Kidney tubule cell (primary cell): ENCODE measurements at places on chromosomes 1 and 21.

DNA sequence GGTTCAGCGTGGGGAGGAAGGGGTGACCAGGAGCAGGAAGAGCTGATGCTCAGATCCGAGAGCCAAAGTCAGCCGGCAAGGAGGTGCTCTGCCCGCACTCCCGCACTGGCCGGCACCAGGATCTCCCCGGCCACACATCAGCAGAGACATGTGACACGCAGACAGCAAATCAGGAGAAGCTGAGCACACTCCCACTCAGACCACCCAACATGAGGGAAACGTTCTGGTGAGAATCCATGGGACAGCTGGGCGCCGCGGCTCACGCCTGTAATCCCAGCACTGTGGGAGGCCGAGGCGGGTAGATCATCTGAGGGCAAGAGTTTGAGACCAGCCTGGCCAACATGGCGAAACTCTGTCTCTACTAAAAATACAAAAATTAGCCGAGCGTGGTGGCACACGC lies 18.6 kb upstream of the PTTG1IP start:
- no peak for DNase-seq

- peak; percentile 83 for DNase-seq
Measured at GRCh38 chr1:119674835-119675289, 26.8 kb upstream of the ZNF697 start.

DNA sequence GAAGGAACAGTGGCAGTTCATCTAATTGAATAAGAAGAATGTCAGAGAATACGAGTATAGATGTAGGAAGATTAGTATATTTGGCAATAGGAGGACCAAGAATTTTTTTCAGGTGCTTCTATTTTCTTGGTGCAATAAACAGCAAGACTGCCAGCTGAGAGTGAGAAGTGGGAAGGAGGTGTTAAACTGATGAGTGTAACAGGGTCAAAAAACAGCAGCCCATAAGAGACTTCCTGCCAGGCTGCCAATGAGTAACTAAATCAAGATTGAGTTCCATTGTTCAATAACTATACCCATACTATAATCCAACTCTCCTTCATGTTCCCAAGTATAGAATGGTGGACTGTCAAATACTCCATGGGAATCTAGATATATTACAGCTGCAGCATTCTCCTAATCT lies 28.7 kb downstream of the LYST start:
- peak; percentile 11 for DNase-seq

GRCh38 chr1:182301467-182302198 lies 90.0 kb downstream of the GLUL start:
- no peak for DNase-seq

- DNase-seq, result no peak
Measured at GRCh38 chr1:28450561-28450960, 55.3 kb upstream of the RCC1 start.

DNA sequence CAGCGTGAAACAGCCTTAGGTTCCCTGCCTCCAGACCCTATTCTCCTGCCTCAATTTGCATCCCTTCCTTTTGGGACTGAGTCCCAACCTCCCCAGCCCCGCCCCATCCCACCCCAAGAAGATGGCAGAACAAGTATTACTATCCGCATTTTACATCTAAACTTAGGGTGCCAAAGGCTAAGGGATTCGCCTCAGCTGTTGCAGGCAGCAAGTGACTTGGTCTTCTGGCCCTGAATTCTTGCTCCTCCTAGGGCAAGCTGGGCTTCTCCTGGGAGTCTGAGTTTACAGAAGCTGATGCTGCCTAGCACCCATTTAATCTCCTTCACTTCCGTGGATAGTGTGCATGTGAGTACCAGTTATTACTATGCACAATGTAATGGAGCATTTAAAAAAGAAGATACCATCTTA lies 161.3 kb upstream of the NR5A2 start:
- no peak for DNase-seq

GRCh38 chr1:167465743-167466142 lies 52.6 kb downstream of the CD247 start:
- no peak for DNase-seq

DNA sequence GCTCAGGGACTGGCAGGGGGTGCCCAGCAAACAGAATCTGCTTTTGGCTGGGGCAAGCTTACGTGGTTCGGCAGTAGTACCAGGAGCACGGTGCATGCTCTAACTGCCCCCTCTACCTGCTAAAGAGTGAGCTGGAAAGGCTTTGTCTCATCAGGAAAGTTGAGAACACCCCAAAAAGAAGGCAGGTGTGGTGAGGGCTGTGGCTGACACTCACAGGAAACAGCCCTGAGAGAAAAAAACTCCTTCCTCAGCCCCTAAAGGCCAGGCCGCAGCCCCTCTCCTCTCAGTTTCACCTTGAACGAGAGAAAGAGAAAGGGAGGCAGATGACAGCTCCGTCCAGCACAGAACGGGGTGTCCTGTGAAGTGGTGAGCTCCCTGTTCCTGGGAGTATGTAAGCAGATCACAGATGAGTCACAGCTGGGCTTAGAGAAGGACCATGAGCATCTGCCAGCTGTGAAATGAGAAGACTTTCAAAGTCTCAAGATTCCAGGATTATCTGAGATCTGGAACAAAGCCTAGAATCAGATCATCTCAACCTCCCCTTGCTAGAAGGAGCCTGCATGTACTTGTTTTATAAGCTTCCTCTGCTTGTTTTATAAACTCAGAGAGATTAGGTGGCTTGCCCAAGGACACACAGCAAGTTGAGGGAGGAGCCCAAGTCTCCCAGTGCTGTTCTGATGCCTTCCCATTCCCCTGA lies 13.4 kb downstream of the LAPTM5 start:
- no peak for DNase-seq

DNA sequence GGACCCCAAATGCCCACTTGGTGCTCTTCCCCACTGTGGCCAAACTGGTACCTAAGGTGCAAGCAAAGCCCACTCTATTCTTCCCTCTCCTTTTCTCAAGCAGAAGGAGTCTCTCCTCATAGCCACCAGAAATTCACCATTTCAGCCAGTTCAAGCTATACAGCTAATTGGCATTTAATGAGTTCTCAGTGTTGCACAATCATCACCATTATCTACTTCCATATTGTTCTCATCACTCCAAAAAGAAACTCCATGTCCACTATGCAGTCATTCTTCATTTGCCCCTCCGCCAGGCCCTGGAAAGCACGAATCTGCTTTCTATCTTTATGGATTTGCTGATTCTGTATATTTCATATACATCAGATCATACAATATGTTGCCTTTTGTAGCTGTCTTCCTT lies 9.9 kb upstream of the ATG4C start:
- DNase-seq, result no peak

DNA sequence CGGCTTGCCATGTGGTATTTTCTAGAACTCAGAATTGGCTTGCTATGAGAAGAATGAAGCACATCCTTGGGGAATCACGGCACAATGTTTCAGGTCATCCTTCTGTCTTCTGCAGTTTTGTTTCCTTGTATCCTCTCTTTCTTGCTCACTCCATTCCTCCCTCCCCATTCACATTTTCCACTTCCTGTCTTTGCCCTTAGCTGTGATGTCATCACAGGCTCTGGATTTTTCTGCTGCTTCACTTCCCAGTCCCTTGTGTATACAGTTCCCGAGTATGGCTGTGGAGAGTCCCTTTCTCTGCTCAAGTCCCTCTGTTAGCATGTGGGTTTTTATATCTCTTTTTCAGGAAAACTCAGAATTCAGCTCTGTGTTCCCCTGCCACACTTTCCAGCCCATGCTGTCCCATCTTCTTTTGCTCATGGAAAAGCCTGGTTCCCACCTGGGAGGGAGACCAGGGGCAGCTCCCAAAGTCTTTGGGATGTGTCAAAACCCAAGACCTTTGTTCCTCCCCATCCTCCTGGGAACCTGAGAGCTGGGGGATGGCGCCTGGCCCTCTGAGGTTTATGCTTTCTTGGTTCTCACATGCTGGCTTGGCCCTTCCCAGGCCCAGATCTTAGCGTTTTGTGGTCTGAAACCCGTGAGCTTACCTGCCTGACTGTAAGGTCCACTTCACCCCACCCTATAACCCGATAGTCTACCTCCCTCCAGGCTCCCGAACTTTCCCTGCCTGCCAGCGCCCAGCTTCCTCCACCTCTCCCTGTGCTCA lies 4.8 kb upstream of the RGS16 start:
- peak; percentile 58 for DNase-seq

GRCh38 chr21:32162727-32163320 lies 116.0 kb downstream of the MIS18A start:
- no peak for DNase-seq

GRCh38 chr1:47424336-47424982 lies 8.4 kb downstream of the FOXE3 start:
- DNase-seq, result peak; percentile 66

DNA sequence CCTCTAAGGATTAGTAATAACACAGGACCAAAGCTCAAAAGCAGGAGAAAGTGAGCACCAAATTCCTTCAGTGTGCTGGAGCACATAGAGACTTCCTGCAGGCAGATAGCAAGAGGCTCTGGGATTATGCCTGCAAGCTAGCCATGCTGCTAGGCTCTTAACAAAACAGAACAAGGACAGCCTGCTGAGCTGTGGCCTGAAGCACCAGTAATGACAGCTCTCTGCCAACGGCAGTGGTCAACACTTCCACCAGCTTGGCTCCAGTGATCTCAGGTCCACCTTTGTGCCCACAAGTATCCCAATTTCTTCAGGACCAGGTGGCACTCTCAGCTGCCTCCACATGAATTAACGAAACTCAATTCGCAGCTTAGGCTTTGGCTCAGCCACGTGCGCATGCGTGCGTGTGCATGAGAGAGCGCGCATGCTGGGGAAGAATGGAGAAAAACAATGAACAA lies 64.2 kb downstream of the SLC45A1 start:
- peak; percentile 93 for DNase-seq

DNA sequence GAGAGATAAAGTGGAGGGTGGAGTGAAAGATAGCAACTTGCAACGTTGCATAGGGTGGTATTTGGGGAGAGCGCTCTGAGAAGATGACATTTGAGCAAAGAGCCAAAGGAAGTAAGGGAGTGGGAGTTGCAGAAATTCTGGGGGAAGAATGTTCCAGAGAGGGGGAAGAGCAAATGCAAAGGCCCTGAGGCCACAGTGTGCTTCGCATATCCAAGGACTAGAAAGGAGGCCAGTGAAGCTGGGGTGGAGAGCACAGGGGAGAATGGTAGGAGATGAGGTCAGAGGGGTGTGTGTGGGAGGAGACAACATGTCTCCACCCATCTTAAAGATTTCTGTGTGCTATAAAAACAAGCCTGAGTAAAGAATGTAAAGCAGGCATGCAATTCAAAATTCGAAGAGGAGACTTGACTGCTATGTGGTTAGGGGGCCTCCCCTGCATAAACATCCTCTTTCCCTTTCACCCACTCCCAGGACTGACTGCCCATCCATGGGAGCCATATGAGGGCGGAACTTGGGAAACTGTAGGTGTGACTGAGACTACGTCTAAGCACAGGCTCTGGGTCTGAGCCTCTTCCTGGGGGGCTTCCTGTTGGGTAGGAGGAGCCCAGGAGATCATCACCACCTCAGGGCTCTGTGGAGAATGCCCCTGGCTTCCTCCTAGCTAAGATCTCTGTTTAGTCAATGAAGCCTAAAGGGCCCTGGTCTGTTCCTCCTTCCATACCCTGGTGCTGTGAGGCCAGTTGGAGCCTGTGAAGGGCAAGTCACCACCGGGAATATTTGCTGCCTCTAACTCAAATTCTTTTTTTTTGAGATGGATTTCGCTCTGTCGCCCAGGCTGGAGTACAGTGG lies 2.9 kb upstream of the CLIC4 start:
- peak; percentile 33 for DNase-seq

- DNase-seq, result no peak
Measured at GRCh38 chr1:155884031-155884960, 24.9 kb downstream of the SYT11 start.

GRCh38 chr21:28522014-28522799 lies 470.5 kb downstream of the LTN1 start:
- peak; percentile 33 for DNase-seq

DNA sequence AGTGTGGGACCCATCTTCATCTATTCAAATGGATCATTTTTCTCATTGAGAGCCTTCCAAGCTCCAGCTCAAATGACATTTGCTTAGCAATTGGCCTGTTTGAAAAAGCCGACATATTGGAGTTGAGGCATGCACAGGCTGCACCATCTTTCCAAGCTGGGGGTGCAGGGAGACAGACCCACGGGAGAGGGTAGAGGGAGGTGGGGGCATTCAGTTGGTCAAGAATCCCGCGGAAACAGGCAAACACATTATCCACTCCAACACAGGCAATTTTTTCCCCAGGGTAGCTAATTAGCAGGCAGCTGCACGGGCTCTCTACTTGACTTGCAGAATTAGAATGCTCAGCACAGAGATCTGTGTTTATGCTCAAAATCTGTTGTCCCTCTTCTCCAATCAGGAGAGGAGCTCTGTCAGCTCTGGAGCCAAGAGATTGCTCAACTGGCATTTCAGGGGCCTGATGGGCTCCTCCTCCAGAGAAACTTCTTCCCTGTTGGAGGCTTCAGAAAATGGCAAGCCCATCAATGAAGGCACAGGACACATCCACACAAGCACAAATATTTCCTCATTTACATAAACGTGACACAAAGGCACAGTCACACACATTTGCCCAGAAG lies 267.8 kb downstream of the FOXD2 start:
- no peak for DNase-seq

GRCh38 chr21:33125680-33126375 lies 55.9 kb downstream of the OLIG1 start:
- peak; percentile 14 for DNase-seq

- DNase-seq, result no peak
Measured at GRCh38 chr1:209546390-209547085, 37.0 kb upstream of the CAMK1G start.

GRCh38 chr21:26281506-26281905 lies 110.9 kb upstream of the APP start:
- DNase-seq, result no peak

DNA sequence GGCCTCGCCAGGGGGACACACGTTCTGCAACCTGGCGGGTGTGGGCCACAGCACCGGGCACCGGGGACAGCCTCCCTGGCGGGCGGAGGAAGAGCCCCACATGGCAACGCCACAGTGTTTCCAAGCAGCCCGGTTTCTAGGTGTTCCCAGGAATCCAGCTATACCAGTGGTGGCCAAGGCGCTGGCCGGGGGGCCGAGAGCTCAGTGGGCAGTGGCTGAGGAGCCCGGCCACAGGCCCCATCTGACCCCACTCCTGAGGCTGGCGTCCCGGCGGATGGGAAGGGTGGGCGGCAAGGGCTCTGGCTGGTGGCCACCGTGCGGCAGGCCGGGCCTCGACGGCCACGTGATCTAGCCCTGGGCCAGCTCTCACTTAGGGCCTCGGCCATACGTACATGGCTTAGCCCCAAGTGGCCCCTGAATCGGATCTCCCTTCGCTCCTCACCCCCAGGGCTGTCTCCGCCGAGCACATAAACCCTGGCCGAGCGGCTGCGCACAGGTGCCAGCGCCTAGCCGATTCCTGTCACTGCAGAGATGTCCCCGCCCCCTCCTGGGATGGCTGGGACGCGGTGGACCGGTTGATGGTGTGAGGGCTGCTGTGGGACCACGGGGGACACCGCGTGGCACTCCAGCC lies 68.7 kb downstream of the MORN1 start:
- DNase-seq, result peak; percentile 63

- no peak for DNase-seq
Measured at GRCh38 chr1:106360252-106360651, 696.2 kb upstream of the PRMT6 start.
